Stimulated activated CD4-positive, alpha-beta T cell treated with anti-CD3 and anti-CD28 coated beads, Interleukin-2, amount 100 ng/mL, for 24 hours (primary cell): ENCODE measurements at places on chromosomes 6 and 20.

- DNase-seq: no peak
These were observed 40.5 kb downstream of the MCM8 start for GRCh38 chr20:5990946-5991345.

GRCh38 chr20:62368976-62369814, 2.1 kb upstream of the LAMA5 start:
- no peak for DNase-seq

- no peak for DNase-seq
These were observed 38.4 kb upstream of the SPTLC3 start for GRCh38 chr20:12970372-12970821.

DNA sequence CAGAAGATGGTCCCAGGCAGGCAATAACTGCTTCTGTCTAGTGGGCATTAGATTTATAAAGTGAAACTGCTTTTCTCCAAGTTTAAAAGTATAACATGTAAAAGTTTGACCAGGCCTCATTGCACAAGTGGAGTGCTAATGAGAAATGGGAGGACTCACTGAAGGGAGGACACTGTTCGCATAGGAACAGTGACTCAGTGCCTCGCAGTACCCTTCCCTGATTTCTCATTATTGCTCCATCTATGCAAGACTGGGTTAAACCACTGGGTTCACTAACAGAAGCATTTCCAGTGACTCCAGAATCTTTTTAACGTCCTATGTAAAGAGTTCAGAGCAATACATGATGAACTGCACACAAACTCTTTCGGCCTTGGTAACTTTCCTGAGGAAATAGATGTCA, 79.6 kb downstream of the PCSK2 start:
- DNase-seq: no peak

DNA sequence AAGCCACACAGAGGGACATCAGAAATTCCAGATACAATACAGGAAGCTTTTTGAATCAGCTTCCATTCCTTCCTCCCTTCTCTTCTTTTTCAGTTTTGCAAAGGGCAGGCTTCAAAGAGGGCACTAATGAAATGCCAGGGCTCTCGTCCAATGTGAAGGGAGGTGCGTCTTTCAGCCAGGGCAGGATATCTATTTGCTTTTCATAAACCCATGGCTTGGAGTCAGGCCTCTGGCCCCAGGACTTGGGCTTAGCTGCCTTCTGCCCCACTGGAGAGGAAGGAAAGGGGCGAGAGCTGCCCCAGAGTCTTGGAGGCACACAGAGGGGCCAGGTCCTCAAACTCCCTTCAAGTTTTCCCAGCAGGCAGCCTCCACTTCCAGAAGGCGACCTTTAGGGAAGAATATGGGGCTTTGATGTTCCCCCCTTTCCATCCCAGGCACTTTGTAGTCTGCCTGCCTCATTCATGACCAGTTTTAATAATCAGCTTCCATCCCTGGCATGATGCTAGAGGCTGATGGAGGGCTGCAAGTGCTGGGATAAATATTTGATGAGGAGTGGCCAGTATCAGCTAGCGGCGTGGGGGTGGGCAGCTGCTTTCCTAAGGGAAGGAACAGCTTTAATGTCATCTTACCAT, 234.8 kb downstream of the NRN1 start:
- no peak for DNase-seq

- DNase-seq: no peak
These were observed 493.8 kb upstream of the MANEA start for GRCh38 chr6:95083506-95083905.

DNA sequence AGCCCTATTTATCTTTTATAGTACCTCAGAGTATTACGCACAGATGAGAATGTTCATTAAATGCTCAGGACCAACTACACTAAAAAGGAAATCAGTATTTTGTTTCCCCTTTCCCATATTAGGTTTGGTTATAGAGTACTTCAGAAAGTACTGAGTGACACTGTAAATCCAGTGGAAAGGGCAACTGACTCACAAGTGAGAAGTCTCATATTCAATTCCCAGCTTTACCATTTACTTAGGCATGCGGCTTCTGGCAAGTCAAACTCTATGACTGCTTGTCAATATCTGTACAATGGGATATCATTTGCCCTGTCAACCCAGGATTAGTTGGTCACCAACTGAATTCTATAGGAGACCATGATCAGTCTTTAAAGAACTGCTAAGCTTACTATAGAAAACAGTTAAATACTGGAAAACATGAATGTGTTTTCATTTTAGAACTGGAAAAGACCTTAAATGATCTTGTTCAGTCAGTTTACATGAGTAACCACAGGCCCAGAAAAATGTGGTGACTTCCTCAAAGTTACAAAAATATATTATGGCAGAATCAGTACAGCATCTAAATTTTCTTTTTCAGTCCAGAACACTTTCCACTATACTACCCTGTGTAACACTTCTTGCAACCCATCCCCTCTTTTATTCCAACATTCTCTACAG, 3.6 kb downstream of the MAP3K7 start:
- DNase-seq: no peak

- no peak for DNase-seq
These were observed 18.9 kb upstream of the ITPR3 start for GRCh38 chr6:33602180-33602579.

DNA sequence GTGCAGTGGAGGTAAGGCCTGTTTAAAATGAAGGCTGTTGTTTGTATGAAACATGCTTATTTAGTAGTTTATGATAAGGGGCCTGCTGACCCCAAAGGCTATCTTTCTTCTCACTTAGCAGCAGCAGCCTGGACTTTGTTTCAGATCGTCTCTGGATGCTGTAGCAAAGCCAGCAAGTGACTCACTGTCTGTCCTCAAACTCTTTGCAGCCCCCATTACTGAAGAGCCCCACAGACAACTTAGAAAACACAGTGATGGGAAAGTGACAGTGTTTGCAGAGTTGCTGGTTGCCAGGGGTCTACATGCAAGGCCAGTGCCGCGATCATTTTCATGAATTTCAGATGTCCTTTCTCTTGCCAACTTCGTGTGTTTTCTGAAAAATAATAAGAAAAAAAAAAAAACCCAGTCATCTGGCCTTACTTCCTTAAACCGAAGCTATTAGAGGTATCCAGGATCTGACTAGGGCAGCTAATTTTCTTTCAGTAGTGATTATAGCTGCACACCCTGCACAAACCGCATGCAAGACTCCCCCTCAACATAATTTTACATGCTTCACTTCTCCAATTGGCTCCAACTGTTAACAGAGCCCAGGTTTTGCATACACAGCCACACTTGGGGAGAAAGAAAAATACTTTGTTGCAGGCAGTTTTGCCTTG, 11.6 kb upstream of the F13A1 start:
- DNase-seq: no peak

DNA sequence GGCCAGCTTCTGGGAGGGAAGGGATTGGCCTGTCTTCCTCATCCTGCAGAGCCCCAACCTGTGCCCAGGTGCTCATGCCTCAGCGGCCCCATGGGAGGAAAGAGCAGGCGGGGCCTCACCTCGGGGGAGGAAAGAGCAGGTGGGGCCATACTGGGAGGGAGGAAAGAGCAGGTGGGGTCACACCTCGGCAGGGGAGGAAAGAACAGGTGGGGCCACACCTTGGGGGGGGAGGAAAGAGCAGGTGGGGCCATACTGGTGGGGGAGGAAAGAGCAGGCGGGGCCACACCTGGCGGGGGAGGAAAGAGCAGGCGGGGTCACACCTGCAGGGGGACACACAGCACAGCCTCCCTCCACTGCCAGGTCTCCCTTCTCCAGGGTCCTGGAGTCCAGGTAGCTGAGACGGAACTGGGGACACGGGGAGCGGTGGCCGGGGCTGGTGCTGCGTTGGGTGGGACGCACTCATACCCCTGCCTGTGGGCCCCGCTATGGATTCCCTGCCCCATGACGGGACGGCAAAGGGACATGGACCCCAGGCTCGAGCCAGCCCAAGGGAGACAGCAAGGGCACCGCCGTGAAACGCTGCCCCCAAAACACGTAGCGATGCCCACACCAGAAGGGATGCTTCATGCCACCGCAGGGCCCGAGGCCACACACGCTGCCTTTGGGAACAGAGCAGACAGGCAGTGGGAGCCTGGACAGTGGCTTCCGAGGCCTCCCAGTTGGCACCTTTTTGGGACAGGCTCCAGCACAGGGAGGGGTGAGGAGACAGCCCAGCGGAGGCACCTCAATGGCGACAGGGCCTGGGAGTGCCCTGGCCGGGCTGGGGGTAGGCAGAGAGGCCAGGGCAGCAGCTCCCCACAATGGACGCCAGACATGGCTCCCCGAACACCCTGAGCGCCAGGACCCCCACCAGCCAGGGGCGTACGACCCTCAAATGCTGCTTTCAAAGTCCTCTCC, 43.3 kb upstream of the CHRNA4 start:
- DNase-seq: no peak

GRCh38 chr20:50513169-50514034, 3.2 kb downstream of the PTPN1 start:
- no peak for DNase-seq

DNA sequence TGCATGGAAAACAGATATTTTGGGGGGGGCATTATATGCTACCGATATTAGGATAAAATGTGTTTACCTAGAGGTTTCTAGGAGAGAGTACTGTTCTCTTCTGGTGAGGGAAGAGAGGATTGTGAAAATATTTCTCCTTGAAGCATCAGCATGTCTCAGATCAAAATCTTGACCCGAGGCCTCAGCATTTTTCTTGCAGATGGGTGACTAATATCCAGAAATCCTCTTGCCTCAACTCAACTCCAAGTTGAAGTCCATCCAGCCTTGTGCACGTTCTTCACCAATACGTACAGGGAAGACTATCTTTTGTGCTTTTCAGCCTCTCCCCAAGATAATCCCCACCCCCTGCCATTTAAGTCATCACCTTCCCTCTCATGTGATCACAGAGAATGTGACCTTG, 59.5 kb downstream of the PRND start:
- no peak for DNase-seq

GRCh38 chr20:29301624-29302259, 1955.7 kb upstream of the DEFB115 start:
- no peak for DNase-seq

GRCh38 chr20:51562332-51563173, 20.0 kb upstream of the NFATC2 start:
- DNase-seq: peak; percentile 29

GRCh38 chr6:35073766-35074471, 67.2 kb downstream of the TCP11 start:
- no peak for DNase-seq

DNA sequence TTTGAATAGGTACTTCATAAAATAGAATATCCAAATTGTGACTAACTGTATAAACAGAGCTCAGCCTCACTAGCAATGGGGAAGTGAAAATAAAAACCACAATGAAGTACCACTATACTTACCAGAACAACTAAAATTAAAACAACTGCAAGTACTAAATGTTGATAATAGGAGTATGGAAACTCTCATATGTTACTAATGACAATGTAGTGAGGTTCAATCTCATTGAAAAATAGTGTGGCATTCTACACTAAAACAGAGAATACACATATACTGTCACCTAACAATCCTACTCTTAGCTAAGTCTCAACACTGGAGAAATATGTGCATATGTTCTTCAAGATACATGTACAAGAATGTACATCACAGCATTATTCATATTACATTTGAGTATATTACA, 132.0 kb upstream of the CARMIL1 start:
- no peak for DNase-seq

DNA sequence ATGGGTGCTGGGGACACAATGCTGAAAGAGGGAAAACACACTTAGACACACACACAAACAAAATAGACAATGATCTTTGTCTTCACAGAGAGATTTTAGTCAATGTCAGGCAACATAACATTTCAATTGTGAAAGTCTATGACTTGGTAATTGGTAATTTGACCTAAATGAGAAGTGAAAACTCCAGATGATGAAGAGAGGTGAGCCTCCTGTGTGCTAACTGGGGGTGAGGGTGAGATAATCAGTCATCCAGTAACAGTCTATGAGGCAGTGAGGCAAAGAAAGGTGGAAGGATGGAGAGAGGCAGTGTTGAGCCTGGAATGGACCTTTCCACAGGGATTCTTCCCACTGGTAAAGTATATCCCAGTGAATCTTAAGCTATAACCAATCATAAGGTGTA, 744.2 kb downstream of the MAFB start:
- DNase-seq: no peak

- no peak for DNase-seq
These were observed 66.7 kb downstream of the LRRC1 start for GRCh38 chr6:53861518-53861917.

DNA sequence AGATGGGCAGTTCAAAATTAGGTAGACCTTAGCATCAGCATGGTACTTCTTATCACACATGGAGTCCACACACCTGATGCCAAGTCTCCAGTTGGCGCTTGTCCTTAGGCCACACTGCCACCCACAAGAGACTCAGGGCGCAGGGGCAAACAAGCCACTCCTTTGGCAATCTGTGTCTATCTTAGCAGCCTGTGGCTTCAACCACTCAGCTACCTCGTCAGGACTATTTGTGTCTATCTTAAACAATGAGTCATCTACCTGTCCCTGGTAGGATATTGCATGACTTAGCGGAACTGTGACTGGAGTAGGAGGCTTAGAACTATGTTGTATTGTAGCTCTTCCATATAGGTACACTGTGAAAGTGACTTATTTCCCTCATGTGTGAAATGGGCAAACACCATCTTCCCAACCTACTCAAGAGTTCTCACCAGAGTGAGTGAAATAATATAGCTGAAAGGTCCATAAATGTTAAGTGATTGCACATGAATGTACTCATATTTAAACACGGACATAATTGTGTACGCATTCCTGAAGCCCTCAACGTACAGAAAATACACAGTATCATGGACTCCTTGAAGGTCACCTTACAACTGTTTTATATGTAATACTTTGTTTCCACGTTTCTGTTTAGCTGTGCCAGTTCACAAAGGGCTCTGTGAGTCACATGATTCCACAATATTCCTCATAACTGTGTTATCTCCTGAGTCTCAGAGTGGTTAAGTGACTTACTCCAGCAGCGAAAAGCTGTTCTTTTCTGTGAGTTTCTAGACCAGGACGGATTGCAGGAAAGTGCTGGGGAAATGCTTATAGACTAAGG, 1.6 kb downstream of the TRIM27 start:
- DNase-seq: peak; percentile 22

DNA sequence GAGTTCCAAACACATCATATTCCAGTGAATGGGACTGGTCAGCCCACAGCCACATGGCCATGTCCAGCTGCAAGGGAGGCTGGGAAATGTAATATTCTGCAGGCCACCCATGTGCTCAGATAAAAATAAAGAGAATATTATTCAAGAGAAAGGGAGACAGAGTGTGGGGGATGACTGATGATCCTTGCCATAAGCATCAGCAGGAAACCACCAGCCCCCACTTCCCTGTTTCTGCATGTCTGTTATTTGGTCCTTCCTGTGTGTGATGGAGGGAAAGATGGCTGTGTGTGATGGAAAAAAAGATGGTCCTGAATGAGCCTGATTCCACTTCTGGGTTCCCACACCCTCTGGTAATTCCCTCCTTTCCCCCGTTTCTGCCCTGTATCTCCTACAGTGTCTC, 13.1 kb upstream of the RSPO4 start:
- DNase-seq: no peak

- DNase-seq: no peak
These were observed 19.3 kb downstream of the ENTPD6 start for GRCh38 chr20:25214819-25215218.
